ENCODE measurements at places on chromosomes 6 and 20. TPM values are rescaled to one million over a fixed set of nuclear protein-coding genes. Genes with fewer than 3 reads are reported as not detected.

ELOVL2 gene
- total RNA-seq = 3.9 TPM

GSTA1 gene
- not detected for total RNA-seq

WFDC2 gene
- total RNA-seq = not detected

NKAIN4 gene
- 0.18 TPM for total RNA-seq

TREML1 gene
- total RNA-seq = not detected

ARMC2 gene
- total RNA-seq = 2.8 TPM

TRIM40 gene
- not detected for total RNA-seq

KHDC1L gene
- total RNA-seq = not detected

LY6G6D gene
- total RNA-seq = not detected

SLC32A1 gene
- total RNA-seq = not detected

FANCE gene
- 3.7 TPM for total RNA-seq

SYTL3 gene
- total RNA-seq = 4.2 TPM

BANF2 gene
- total RNA-seq = not detected

THBD gene
- total RNA-seq = 1.2 TPM

VSX1 gene
- not detected for total RNA-seq

EYS gene
- 0.28 TPM for total RNA-seq

FNDC1 gene
- 0.14 TPM for total RNA-seq

STX7 gene
- total RNA-seq = 30.2 TPM

CALHM4 gene
- total RNA-seq = not detected

TFAP2D gene
- total RNA-seq = not detected

CLVS2 gene
- total RNA-seq = under 0.01 TPM

KCNG1 gene
- 16.7 TPM for total RNA-seq

JPH2 gene
- total RNA-seq = 0.43 TPM

SLC22A1 gene
- 0.92 TPM for total RNA-seq

HRH3 gene
- not detected for total RNA-seq

WFDC10B gene
- 0.14 TPM for total RNA-seq

PIM1 gene
- 44.7 TPM for total RNA-seq

SPTLC3 gene
- 2.8 TPM for total RNA-seq

GRM4 gene
- total RNA-seq = under 0.01 TPM

KIAA1755 gene
- total RNA-seq = 1.9 TPM

CTCFL gene
- total RNA-seq = not detected

SMLR1 gene
- total RNA-seq = not detected

RGS17 gene
- 6.5 TPM for total RNA-seq

GABRR1 gene
- total RNA-seq = not detected

CCN6 gene
- not detected for total RNA-seq

SLCO4A1 gene
- 0.09 TPM for total RNA-seq

RIPOR3 gene
- 21.7 TPM for total RNA-seq

RBM24 gene
- 3.5 TPM for total RNA-seq

RPRD1B gene
- total RNA-seq = 15.6 TPM

STX16 gene
- total RNA-seq = 55.7 TPM
